ENCODE measurements at places on chromosomes 3 and 15. TPM values are rescaled to one million over a fixed set of nuclear protein-coding genes. Genes with fewer than 3 reads are reported as not detected.

- no peak for DNase-seq
These were observed 58.5 kb upstream of the PPARG start for GRCh38 chr3:12230406-12230805.

GRCh38 chr3:160099834-160100233 is 111.2 kb downstream of the IL12A start:
- DNase-seq: peak; percentile 43

DNA sequence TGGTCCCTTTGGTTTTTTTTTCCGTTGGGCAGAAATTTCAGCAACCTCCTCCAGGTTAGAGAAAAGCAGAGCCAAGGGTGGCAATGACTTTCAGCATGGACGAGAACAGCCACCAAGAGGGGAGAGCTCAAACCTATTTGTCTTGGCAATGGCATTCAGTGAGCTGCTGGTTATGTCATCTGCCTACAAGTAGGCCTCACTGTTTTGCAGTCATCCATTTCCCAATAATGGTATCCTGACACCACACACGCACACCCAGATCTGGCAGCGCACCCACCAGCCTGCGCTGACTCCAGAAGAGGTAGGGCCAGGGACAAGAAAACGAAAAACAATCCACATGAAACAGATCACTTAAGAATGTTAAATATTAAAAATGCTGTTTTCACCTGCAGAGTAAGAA is 92.3 kb downstream of the MAGI1 start:
- DNase-seq: no peak

DNA sequence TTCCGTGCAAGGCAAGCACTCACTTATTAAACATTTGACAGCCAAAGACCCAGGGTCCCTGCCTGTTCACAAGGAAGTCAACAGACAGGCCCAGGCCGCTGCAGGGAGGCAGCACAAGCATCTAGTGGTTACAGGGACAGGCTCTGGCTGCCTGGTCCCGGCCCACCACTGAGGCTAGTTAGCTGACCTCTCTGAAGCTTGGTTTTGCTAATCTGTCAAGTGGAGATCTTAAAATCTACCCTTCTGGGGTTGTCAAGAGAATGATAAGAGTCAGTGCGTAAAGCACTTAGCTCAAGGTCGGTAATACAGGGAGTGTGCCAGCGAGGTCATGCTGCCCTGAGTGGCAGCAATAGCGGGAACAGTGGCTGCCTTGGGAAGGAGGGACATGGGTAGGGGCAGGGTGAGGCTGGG is 6.0 kb downstream of the GNB5 start:
- no peak for DNase-seq

DNA sequence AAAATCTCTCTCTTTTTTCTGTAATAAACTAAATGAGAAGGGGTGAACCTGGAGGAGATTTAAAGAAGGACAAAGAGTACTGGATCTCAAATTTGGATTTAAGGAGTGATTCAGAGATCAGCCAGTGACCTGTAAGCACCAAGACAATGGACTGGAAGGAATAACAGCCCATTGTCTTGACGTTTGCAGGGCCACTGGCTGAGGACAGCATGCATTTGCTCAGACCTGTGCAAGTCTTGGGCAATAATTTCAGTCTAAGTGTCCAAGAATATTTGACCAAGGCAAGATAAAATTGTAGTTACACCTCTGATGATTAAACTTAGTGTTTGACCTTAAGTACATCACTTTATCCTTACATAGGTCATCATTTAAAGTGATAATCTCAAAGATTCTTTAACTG is 55.8 kb upstream of the OSTN start:
- DNase-seq: no peak

GRCh38 chr3:161848376-161848775 is 351.8 kb downstream of the OTOL1 start:
- no peak for DNase-seq

Gene NPAP1
- polyA plus RNA-seq: not detected

Gene ELP6
- 14.0 TPM for polyA plus RNA-seq

Gene ALS2CL
- polyA plus RNA-seq: 0.55 TPM

Measured in CD14-positive monocyte (primary cell).